Fibroblast of pulmonary artery (primary cell): ENCODE measurements at places on chromosomes 7 and 10.

GRCh38 chr10:60479305-60480020 lies 89.8 kb upstream of the ANK3 start:
- DNase-seq, result no peak

GRCh38 chr10:90047243-90047729 lies 345.9 kb downstream of the KIF20B start:
- DNase-seq, result no peak

DNA sequence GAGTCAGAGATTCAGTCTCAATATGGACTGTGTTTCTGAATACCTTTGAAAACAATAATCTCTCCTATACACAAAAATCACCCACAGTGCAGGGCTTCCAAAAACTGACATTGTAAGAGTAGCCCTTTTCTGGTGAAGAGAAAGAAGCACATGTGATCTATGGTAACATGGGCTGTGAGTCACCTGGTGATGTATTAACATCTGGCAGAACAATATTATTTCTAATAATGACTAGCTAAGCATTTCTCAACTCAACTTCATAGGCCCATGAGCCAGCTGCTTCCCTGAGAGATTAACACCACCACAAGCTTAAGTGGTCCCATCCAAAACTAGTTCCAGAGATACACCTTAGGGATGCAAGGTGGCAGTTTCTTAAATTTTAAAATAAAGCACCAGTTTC lies 331.0 kb upstream of the NRP1 start:
- peak; percentile 77 for DNase-seq

- no peak for DNase-seq
Observed at GRCh38 chr10:36808625-36809362, 316.6 kb upstream of the ANKRD30A start.

DNA sequence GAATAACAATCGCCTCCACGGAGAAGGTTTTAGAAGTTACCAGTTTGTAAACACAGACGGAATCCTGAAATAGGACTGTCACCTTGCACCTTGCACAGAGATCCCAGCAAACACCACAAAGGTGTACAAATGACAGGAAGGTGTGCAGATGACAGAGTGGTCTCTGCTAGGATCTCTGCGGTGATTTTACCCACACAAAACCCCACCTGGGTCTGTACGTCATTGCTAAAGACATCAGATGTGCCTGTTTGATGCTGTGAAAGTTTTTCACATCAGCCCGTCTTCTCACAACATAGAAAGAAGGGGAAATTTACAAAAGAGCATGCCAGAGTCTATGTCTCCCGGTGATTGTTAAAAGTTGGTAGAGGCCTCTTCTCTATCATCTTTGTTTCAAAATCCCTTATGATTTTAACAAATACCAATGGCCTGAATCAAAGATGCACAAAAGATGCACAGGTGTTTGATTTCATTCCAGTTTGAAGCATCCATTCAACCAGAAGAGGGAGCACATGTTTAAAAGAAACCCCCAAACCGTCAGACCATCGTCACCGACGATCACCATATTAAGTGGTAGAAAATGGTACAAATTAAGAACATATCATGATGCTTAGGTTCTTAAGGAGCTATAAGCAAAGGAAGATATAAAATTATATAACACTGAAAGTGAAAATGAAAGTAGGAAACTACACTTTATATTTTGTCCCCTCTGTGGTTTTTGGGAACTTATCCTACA lies 576.5 kb downstream of the PTPRN2 start:
- DNase-seq, result no peak

GRCh38 chr7:6250364-6250833 lies 22.0 kb downstream of the CYTH3 start:
- DNase-seq, result no peak

- peak; percentile 55 for DNase-seq
Observed at GRCh38 chr10:88004451-88004850, 141.0 kb downstream of the PTEN start.

GRCh38 chr7:6886198-6886597 lies 60.1 kb upstream of the CCZ1B start:
- no peak for DNase-seq

DNA sequence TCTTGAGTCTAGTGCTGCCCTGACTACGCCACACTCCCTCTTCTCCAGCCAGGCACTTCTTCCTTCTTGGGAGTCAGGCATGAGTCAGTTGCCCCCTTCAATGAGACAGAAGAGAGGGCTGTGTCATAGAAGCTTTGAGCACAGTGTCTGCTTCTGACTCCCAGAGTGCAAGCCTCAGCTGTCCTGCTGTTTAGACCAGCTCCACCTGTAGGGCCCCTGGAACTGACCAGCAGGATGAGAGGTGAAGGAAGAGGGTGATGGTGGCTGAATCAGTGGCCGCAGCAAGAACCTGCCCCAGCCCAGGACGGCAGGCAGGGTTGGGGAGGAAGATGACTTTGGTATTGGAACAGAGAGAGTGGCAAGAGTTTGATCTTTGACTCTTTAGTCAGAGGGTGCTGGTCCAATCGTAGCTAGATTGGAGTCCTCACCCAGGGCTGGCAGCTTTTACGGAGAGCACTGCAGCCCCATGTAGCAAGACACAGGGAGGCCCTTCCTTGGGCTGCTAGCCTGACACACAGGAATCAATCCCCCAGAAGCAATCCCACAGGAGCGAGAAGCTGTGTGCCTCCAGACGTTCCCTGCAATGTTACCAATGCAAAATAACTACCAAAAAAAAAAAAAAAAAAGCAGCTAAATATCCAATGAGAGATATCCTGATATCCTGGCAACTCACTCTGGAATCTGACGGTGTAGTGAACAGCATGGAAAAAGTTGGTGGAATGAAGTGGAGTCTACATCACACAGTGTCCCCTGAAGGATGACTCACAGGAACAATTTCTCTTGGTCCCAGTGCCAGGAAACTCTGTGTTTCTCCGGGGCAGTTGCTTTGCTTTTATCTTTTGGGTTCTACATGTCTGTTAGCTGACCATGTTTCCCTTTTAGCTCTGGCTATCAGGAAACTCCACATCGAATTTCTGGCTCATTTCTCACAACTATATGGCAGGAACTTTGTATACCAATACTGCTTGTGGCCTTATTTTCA lies 6.9 kb downstream of the C10orf62 start:
- DNase-seq, result peak; percentile 92

- no peak for DNase-seq
Observed at GRCh38 chr7:108808549-108809266, 239.0 kb downstream of the DNAJB9 start.

GRCh38 chr10:42836771-42837468 lies 54.3 kb downstream of the BMS1 start:
- DNase-seq, result peak; percentile 29

DNA sequence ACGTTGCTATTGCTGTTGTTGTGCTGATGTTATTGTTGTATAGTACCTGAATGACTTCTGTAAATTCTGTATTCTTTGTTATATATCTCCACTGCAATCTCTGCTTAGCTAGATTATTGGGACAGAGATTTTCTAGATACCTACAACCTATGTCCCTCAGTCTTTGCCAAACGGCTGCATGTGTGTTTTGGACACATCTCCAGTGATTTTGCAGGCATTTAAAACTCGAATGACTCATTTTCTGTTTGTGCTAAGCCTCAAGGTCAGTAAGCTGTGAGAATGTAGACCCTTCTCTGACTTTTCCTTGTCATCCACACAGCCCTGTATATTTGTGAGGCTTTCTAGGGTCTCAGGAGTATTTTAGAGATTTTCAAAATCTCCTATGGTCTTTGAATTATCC lies 410.7 kb downstream of the POM121L12 start:
- no peak for DNase-seq

DNA sequence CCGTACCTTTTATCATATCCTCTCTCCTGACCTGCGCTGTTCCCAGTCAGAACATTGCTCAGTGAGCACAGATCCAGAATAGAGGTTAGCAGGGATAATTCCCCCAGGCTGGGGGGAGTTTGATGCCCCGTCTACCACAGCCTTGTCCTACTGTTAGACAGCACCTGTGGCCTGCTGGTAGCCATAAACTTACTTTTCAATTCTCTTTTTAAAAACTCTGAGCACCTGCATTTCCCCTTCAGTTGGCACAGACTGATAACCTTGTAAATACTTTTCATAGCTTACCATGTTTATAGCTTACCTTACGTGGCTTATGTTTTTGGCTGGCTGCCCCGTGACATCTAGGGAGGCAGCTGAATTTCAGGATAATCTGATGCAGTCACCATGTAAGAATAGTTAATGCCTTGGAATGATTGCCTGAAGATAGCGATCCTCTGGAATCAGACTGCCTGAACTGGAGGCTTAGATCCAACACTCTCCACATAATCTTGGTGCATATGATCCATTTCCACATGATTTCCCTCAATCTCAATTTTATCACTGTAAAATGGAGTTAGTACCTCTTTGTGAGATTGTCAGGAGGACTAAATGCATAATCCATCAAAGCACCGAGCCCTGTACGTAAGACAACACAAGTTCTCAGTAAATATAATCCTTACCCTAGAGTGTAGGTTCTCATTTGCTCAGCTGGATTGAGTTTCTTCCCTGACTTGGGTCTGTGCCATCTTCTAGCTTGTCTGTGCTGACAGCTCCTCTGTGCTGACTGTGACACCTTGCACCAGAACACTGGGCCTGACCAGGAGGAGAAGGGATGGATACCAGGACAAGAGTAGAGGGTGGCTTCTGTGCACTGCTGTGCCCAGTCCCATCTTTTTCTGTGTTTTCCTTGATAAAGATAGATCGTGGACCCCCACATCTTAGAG lies 111.7 kb upstream of the GJD4 start:
- DNase-seq, result no peak

- DNase-seq, result no peak
Observed at GRCh38 chr10:110684800-110685446, 40.8 kb downstream of the RBM20 start.

- no peak for DNase-seq
Observed at GRCh38 chr10:78619115-78619851, 449.5 kb upstream of the ZMIZ1 start.

DNA sequence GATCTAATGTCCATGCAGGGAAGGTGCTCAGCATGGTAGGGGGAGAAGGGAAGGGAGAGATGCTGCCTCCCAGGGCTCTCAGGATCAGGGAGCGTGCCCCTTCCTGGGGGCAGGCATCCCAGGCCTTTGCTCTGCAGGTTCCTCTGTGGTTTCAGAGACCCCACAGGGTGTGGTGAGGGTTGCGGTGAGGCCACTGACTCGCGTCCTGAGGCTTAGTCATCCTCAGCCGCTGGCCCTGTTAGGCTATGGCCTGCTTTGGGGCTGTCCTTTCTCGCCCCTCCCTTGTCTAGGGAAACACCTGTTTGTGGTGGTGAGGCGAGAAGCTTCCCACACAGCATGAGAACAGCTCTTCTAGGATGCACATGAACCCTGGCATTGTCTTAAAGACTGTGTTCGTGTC lies 558.3 kb upstream of the FOXK1 start:
- DNase-seq, result no peak

DNA sequence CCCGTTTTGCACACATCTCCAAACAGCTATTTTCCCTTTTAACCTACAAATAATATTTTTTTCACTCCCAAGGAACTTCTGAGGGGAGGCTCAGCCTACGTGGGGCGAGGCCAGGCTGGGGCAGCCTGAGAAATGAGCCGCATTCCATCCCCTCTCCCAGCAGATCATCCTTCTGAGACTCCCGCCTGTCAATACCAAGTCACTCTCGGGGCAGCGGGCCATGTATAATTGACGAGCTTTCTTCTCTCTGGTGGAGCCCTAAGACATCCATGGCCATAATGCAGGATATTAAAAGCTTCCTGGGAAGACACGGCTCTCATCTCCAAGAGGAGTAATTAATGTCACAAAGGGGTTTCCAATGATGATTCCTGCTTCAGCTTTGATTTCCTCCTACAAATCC lies 37.8 kb upstream of the CHST15 start:
- DNase-seq, result no peak

GRCh38 chr7:141160246-141160860 lies 86.5 kb downstream of the TMEM178B start:
- DNase-seq, result no peak

DNA sequence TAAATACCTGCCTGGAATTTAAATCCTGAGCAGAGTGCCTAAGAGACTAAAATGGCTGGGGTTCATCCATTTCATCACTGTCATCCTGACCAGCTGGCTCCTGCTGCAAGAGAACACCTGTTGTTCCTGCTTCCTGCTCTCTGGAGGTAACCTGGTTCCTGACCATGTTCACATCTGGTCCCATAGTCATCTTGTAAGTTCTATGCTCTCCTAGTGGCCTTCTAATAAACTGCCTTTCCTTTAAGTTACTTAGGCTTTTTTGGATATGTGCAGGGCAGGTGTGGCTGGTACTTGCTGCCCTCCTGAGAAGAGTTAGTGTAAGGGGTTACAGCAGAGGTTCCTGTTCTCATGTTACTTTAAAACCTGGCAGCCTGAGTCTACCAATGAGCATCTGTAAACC lies 80.0 kb downstream of the NRCAM start:
- DNase-seq, result no peak

- no peak for DNase-seq
Observed at GRCh38 chr10:3103646-3104045, 36.3 kb downstream of the PFKP start.

DNA sequence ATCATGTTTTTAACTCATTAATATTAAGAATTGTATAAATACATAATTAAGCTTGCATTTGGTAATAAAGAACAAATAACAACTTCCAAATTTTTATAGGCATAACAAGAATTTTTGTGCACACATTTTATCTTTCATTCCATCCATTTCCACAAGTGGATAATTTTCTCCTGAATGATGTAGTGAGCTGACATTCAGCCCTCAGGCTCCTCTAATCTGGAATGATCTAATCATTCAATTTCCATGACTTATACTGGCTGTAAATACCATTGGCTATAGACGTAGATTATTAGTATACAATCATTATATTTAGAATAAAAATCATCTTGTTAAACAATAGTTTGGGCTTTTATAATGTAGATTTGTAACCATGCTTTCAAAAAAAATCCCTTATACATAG lies 287.2 kb upstream of the GHITM start:
- no peak for DNase-seq

DNA sequence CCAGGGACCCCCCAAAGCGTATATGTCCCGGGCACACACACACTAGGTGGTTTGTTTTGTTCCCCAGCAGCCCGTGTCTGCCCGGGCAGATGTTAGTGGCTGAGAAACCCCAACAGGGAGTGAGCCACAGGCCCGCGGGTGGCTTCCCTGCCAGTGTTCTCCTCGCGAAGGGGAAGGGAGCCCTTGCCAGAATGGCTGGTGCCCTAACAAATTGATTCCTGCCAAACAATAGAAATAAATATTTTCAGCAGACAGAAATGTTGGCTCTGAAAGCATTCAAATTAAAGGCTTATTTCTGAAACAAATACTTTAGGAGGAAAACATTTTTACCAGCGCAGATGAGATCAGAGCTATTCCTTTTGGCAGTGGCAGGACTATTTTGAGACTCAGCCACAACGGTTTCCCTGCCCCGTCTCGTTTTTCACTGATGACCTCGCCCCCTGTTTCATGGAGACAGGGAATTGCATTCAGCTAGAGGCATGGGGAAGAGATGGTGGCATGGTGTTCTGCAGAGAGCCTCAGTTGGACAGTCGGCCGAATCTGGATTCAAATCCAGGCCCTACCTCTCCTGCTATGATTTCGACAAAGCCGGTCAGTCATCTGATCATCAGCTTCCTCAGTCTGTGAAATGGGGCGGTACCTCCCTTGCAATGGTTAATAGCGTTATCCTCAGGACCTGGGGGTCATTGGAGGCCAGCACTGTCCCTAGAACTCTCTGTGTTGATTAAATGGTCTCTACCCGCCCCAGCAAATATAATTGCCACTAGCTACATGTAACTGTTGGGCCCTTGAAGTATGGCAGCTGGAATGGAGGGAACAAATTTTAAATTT lies 84.5 kb downstream of the CUX1 start:
- peak; percentile 33 for DNase-seq

GRCh38 chr7:140304191-140304799 lies 94.0 kb downstream of the SLC37A3 start:
- DNase-seq, result peak; percentile 37
